Stimulated activated CD8-positive, alpha-beta memory T cell treated with anti-CD3 and anti-CD28 coated beads, Interleukin-7, amount 100 ng/mL, for 24 hours (primary cell): ENCODE measurements at places on chromosomes 7 and 10.

DNA sequence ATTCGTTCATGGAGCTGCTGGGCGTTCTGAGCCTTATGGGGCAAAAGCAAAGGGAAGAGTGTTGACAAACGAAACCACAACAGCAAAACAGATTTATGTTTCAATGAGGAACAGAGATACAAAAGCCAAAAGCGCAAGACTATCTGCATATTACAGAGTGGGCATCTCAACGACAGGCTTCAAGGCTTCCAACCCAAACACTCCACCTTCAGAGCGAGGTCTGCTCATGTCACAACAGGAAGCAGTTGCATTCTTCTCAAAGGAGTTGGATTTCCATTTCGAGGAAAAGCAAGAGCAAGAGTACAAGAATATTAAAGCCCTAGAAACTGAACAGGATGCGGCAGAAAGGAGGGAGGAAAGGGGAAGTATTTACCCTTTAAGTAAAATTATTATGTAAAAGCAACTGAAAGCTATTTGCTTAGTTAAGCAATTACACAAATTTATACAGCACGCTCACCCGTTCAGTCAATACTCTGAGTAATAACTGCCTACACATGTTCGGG, 189.3 kb downstream of the ELMO1 start:
- DNase-seq, result no peak

DNA sequence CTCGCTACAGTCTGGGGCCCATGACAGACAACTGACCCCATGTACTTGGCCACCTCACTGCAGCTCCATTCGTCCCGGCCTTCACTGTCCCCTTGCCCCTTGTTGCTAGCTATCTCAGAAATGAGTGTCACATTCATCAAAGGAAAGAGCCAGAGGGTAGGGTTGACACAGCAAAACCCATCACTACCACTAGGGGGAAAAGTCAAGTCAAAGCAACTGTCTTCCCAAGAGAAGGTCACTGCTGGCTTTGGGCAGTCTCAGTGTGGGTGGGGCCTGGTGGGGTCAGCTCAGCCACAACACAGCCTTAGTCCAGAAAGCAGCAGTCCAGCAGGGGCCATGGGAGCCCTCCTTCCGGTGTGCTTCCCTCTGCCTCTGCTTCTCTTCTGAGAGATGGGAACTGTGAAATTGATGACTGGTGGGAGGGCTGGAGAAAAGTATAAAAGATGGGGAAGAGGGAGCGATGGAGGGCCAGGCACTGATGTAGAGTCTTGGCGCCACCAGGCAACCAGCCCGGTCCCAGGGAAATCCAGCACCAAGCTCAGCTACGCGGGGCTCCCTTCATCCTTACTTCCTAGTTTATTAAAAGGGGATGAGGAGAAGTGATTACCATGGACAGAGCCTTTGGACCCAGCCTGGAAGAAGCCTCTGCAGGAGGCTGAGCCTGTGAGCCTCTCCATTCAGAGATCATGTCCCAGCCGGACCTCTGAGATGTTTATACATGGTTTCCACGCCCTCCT, 58.0 kb downstream of the PLXNA4 start:
- DNase-seq, result no peak

GRCh38 chr10:81019029-81019890, 481.6 kb downstream of the SH2D4B start:
- no peak for DNase-seq

GRCh38 chr10:78997635-78998618, 70.8 kb upstream of the ZMIZ1 start:
- no peak for DNase-seq
